ENCODE measurements at places on chromosomes 4 and X.

DNA sequence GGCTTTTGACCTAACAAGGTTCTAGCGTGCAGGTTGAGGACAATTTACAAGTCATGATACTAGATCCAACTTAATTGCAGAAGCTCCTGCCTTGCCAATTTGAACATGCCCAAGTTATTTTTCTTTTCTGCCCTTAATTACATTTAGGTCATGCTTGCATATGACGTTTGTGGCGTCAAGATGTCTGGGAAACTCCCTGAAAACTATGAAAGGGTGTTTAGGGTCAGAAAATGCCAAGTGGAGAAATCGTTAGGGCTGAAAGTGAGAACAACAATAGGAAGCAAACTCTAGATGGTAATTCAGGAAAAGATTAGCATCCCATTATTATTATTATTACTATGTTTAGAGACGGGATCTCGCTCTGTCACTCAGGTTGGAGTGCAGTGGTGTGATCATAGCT lies 38.2 kb upstream of the PLAC8 start:
- DNase-seq, result no peak

- DNase-seq, result no peak
Observed at GRCh38 chr4:77473509-77473908, 132.1 kb upstream of the CXCL13 start.

GRCh38 chrX:71989768-71990426 lies 79.3 kb downstream of the NHSL2 start:
- DNase-seq, result no peak

DNA sequence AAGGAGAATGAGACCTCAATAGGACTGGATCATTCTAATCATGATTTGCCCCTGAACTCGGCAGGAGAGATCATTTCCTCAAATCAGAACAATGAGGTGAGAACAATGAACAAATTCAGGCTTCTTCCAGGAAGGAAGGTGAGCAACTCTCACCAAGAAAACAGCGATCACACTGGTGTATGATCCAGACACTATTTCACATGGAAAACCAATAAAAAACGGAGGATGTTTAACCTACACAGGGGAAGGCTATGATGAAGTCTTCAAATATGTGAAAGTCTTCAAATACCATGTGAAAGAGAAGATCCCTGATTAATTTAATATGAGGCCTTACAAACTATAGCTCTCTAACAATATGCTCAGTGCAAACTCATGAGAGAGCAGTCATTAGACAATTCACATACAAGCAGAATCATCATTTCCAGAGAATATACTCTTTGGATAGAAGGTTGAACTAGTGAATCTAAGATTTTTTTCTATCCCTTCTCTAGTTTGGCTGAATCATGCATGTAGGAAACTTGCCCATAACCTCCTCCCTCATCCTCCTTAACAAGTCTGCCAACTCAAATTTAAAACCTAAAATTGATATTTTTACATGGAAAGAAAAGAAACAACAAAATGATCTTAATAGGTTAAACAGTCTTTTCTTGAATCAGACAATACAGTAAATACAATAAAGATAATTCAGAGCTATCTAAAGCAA lies 122.5 kb downstream of the ADAMTS3 start:
- no peak for DNase-seq

DNA sequence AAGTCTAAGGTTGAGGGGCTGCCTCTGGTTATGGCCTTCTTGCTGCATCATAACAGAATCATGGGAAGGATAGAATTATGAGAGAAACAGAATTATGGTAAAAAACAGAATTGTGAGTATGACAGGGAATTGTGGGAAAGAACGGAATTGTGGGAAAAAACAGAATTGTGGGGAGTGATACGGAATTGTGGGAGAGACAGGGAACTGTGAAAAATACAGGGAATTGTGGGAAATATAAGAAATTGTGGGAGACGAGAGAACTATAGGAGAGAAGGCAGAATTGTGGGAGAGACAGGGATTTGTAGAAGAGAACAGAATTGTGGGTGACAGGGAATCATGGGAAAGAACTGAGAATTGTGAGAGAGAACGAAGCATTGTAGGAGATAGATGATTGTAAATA lies 159.1 kb downstream of the FRMPD4 start:
- no peak for DNase-seq

- no peak for DNase-seq
Observed at GRCh38 chr4:140688711-140689598, 67.2 kb downstream of the TBC1D9 start.

GRCh38 chrX:19064175-19064574 lies 58.1 kb downstream of the ADGRG2 start:
- no peak for DNase-seq

DNA sequence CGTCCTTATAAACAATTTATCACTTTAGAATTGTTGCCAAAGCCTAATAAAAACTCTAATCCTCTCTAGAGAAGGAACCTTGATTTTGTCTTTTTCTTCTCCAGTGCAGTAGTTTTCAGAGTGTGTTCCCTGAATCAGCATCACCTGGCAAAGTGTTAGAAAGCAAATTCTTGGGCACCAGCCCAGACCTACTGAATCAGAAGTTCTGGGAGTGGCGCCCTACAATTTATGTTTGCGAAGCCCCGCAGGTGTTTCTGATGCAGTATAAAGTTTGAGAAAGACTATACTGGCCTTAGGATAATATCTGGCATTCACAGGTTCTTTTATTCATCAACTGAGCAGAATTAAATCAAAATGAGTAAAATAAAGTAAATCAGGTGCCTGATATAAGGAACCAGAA lies 645.8 kb upstream of the ATOH1 start:
- DNase-seq, result no peak

DNA sequence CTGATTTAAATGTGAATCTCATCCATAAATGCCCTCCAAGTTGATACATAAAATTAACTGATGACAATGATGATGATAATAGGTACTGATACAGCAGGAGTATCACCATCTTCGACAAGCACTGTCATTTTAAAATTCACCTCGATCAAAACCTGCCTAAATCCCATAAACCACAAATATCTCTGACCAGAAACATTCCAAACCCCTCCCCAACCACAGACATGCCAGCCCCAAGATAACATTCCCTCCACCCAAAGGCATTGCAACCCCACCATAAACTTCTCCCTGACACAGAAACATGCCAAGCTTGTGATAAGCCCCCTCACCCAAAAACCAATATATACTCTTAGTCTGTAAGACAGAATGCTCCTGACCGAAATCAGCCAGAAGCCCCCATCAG lies 63.7 kb upstream of the WDFY3 start:
- DNase-seq, result no peak

GRCh38 chrX:110310896-110311295 lies 7.0 kb downstream of the AMMECR1 start:
- peak; percentile 2 for DNase-seq

- DNase-seq, result no peak
Observed at GRCh38 chrX:40877887-40878286, 142.5 kb upstream of the MED14 start.

GRCh38 chr4:108425988-108426387 lies 194.4 kb upstream of the RPL34 start:
- no peak for DNase-seq

- DNase-seq, result no peak
Observed at GRCh38 chr4:100525686-100526085, 7.9 kb upstream of the EMCN start.

GRCh38 chr4:68256284-68256683 lies 10.8 kb upstream of the TMPRSS11B start:
- DNase-seq, result no peak

DNA sequence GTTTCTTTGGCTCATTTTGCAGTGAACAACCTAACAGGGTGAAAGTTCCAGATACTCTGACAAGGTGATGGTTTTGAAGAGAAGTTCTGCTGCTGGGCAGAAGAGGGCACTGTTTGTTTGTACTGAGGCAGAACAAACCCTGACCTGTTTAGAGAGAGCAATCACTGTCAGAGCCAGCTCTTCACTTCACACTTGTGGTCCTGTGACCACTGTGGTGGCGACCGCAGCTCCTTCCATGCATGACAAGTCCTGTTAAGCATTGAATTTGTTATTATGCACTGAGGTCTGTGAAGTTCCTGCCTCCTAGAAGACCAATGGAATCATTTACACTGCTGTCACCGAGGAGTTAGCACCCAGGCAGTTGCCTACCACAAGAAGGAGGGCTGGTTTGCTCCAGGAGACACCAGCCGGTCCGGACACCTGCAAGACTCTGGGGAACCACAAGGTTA lies 86.6 kb downstream of the ZNF330 start:
- peak; percentile 20 for DNase-seq

- no peak for DNase-seq
Observed at GRCh38 chr4:30755346-30755745, 35.2 kb downstream of the PCDH7 start.

GRCh38 chrX:1261285-1261684 lies 7.3 kb upstream of the CSF2RA start:
- DNase-seq, result no peak

- no peak for DNase-seq
Observed at GRCh38 chrX:78024349-78025059, 55.1 kb upstream of the PGAM4 start.

GRCh38 chrX:153708415-153708814 lies 15.8 kb downstream of the BCAP31 start:
- no peak for DNase-seq

GRCh38 chr4:150278206-150278605 lies 200.0 kb downstream of the DCLK2 start:
- DNase-seq, result no peak

GRCh38 chr4:36712013-36712412 lies 430.6 kb downstream of the DTHD1 start:
- DNase-seq, result no peak

DNA sequence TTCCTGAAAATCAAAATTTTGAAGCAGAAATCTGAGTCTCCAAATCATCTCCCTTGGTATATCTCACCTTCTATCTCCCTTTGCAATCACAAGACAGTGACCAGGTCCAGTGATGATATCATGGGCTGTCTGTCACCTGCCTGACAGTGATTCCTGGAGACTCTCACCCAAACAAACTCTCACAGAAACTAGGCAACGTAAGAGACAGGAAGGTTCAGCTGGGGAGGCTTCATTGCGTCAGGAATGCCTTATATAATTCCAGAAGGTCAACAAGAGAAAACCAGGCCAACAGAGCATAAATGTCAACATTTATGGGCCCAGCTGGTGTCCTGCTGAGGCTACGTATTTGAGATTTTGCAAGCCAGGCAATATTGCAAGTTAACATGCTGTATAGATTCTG lies 412.7 kb downstream of the KCNIP4 start:
- DNase-seq, result no peak

DNA sequence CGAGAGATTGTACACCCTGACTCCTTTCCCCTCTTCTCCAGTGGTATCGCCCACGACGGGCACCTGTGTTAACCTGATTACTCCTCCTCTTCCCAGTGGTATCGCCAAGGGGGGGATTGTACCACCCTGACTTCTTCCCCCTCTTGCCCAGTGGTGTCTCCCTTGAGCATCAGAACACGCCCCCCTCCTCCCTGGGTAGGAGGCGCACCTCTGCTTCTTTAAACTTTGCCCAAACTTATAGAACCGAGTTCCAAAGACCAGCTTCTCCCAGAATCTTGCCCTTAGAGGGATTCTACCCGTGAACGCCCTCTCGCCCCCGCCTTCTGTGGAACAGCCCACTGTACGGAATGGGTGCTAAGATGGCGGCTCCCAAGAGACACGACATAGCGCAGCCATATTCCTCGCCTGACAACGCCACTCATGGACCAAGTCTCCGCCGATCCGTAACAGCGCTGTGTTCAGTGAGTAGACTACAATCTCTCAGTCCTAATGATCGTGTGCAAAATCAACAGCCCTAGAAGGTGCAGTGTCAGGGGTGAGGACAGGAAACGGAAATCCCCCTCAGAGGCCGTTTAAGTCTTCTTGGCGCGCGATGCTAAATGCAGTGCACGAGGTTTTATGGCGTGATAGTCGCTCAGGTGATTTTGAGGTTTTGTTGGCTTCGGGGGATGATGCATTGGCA lies 4.2 kb upstream of the ZNF157 start:
- peak; percentile 39 for DNase-seq

DNA sequence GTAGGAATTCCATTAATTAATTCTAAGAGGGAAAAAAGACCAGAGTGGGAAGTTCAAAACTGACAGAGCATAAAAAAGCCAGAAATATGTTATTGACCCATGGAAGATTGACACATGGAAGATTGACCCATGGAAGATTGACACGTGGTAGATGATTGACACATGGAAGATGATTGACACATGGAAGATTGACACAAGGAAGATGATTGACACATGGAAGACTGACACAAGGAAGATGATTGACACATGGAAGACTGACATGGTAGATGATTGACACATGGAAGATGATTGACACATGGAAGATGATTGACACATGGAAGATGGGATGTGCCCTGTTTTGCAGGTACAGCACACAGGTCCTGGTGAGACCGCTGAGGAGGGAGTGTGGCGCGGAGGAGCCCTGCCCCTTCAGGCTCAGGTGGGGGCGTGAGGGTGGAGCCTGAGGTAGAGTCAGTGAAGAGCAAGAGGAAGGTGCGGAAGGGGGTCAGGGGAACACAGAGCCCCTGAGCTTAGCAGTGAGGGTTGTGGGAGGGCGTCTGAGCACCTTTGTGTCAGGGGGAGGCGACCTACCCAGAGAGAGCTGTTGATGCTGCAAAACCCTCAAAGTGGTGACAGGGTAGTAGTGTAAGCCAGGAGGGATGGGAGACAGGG lies 15.8 kb upstream of the PDE6B start:
- no peak for DNase-seq

DNA sequence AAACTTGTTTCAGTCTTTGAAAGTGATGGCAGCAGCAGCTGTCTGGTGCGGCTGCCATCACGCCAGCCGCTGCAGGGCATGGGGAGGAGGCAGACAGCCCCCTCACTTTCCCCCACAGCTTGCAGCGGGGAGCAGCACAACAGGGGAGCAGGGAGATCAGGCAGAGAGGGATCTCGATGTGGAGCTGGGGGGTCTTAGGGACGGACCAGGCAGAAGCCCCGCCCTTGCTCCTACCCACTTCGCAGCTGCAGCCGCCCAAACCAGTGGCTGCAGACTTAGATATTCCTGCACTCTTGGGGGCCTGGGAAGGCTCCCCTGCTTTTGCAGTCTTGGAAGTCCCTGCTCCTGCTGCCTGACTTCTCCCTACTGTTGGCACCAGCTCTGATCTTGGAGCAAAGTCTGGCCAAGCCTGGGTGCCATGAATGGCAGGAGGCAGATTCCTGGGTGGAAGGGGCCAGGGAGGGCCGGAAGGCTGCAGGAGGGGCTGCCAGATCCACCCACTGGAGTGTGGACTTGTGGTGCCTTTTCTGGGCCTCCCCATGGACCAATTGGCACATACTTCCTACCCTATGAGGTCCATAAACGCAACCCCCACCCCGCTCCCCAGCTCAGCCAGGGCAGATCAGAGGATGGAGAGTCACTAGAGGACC lies 14.0 kb upstream of the MFAP3L start:
- DNase-seq, result no peak

DNA sequence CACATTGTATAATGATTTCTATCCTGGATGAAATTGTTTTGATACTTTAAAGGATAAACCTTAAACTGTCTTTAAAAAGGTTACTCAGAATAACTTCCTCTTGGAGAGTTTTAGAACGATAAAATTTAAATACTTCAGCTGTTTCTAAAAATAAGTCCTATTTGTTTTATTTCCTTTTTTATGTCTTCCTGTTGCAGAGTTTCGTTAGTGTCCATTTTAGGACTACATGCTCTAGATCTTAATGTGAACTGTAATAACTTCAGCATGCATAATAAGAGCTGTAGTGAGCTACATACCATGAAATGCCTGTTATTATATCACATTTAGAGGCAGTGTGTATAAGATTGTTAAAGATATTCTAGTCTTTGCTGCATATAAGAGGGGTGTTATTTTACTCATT lies 14.6 kb downstream of the ATP10D start:
- DNase-seq, result no peak

GRCh38 chr4:66959207-66959606 lies 586.1 kb downstream of the CENPC start:
- no peak for DNase-seq
